ENCODE measurements at places on chromosomes 16 and 17.

GRCh38 chr17:5500589-5501391, 14.4 kb downstream of the MIS12 start:
- DNase-seq, result no peak

GRCh38 chr17:63601439-63602371, 1.0 kb downstream of the TACO1 start:
- no peak for DNase-seq

- no peak for DNase-seq
These were observed 190.9 kb downstream of the CCDC182 start for GRCh38 chr17:57553991-57554825.

GRCh38 chr17:75250009-75250471, 11.4 kb downstream of the GGA3 start:
- no peak for DNase-seq

- DNase-seq, result no peak
These were observed 268.8 kb upstream of the RPL38 start for GRCh38 chr17:73934696-73935095.

- no peak for DNase-seq
These were observed 7.2 kb upstream of the MFSD6L start for GRCh38 chr17:8806253-8806925.

GRCh38 chr17:74210191-74211140, 2.9 kb upstream of the TTYH2 start:
- no peak for DNase-seq

- DNase-seq, result no peak
These were observed 54.3 kb upstream of the SREBF1 start for GRCh38 chr17:17890773-17891759.

- DNase-seq, result no peak
These were observed 36.0 kb upstream of the MRTFB start for GRCh38 chr16:14035092-14035491.

GRCh38 chr17:78705071-78705470, 77.0 kb downstream of the CYTH1 start:
- DNase-seq, result no peak

DNA sequence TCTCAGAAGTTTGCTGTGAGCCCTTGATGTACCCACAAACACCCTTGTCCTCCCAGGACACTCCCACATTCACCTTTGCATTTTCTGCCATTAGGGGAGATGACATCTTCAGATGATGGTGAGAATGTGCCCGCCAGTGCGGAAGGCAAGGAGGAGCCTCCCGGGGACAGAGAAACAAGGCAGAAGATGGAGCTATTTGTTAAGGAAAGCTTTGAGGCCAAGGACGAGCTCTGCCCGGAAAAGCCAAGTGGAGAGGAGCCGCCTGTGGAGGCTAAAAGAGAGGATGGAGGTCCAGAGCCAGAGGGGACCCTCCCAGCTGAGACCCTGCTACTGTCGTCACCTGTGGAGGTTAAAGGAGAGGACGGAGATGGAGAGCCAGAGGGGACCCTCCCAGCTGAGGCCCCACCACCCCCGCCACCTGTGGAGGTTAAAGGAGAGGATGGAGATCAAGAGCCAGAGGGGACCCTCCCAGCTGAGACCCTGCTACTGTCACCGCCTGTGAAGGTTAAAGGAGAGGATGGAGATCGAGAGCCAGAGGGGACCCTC, 17.0 kb downstream of the TAF1C start:
- DNase-seq, result no peak

GRCh38 chr16:75621170-75621477, 2.0 kb downstream of the ADAT1 start:
- DNase-seq, result no peak

- DNase-seq, result no peak
These were observed 757 bp downstream of the ORMDL3 start for GRCh38 chr17:39926588-39927100.

GRCh38 chr17:7932949-7933348, 943 bp downstream of the CNTROB start:
- DNase-seq, result no peak

GRCh38 chr16:73172241-73172972, 124.5 kb upstream of the ZFHX3 start:
- no peak for DNase-seq

DNA sequence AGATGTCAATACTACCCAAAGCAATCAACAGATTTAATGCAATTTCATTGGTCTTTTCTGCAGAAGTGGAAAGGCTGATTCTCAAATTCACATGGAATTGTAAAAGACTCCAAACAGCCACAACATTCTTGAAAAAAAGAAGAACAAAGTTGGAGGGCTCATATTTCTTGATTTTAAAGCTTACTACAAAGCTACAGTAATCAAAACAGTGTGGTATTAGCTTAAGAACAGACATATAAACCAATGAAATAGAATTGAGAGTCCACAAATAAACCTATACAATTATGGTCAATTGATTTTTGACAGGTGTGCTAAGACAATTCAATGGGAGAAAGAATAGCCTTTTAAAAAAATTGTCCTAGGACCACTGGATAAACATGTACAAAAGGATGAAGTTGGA, 14.4 kb upstream of the ABCC1 start:
- DNase-seq, result no peak

DNA sequence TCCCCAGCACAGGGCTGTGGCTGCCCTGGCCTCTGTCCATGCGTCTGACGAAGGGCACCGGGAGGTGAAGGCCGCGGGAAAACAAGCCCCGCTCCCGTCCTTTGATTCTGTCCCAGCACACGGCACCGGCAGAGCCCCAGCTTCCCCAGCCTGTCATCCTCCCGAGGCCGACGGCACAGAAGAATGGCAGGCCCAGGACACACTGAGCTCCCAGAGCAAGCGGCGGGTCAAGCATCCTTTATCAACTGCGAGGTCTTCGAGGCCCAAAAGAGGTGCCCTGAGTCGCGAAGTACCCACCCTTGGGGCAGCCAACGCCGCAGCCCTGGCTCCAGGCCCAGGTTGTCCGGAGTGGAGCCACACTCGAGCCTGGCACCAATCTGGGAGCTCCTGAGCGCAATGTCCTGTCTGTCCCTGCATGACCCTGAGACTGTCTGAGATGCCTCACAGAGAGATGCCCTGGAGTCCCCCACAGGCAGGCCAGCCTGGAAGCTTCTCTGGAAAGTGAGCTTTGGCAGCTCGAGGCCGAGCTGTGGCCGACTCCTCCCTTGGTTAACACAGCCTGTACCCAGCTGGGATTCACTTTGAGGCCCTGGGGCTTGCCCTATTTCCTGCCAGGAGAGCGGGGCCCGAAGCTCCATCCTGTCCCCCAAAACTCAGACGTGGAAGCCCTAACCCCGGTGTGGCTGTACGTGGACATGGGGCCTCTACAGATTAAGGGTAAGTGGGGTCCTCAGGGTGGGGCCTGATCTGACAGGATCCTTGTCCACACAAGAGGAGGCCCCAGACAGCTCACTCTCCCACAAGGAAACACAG, 23.3 kb downstream of the SLC7A5 start:
- DNase-seq, result no peak

DNA sequence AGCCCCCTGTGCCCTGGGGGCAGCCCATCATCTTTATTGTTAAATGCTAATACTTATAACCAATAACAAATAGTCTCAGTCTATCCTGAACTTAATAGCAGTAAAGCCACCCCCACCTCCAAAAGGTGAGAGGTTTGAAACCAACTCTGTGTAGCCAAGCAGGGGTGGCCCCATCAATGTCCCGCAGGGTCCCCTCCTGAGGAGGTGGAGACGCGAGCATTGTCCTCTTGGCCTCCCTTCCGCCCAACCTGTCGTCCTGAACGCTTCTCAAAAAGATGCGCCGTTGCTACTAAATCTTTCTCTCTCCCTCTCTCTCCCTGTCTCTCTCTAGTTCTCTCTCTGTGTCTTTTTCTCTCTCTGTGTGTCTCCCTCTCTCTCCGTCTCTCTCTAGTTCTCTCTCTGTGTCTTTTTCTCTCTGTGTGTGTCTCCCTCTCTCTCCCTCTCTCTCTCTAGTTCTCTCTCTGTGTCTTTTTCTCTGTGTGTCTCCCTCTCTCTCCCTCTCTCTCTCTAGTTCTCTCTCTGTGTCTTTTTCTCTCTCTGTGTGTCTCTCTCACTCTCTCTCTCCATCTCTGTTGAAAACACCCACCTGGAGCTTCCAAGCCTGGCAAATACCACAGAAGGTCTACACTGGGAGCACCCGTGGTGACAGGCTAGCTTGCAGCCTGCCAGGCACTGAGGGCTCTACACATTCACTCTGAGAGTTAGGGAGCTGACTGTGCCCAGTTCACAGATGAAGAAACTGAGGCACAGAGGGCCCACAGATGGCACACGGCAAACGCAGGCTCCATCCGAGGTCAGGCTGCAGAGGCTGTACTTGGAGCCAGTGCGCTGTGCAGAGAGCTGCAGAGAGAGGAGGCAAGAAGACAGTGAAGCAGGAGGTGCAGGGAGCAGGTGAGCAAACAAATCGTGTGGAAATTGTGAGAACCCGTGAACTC, 185.9 kb downstream of the C16orf95 start:
- no peak for DNase-seq

All from NCI-H1417 treated with DMSO at 0.1 percent for 48 hours (cell line).